ENCODE measurements at places on chromosomes 5 and 9.
A peak's percentile ranks its signal among the peaks of the same experiment; 100 is the strongest.

GRCh38 chr9:91847581-91848091 lies 102.4 kb downstream of the ROR2 start:
- DNase-seq, result no peak

GRCh38 chr9:127611603-127611898 lies 526 bp upstream of the STXBP1 start:
- no peak for DNase-seq

GRCh38 chr9:136061405-136061804 lies 33.7 kb downstream of the NACC2 start:
- no peak for DNase-seq

DNA sequence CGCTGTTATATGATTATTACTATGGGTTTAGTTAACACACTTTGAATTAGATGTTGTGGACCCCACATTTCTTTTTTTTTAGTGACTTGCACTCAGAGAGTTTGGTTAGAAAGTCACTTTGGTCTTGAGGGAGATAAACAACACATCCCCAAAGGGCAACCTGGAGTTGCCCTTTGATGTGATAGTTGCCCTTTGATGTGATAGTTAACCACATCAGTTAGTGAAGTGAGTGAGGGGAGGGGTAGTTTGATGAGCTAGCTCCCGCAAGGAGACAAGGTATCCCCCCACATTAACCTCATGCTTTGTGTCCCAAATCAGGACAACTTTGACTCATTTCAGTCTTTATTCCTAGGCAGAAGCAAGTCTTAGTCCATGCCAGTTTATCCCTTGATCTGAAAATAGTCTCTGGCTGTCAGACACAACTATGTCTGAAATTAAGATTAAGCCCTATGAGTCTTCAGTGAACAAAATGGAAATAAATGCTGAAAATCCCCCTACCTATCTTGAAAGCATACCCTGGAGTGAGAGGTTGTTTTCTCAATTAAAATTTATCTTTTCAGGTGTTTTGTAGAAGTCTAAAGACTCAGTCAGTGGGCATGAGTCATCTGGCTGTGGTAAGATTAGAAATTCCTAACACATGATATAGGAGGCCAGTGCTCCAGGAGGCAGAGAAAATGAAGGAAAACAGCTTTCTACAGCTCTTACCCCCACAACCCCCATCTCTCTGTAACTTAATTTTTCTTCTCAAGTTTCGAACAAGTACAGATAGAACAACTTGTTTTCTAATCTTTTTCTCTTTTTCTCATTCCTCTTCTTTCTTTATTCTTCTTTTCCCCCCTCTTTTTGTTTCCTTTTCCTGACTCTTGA lies 208.9 kb upstream of the DMRTA1 start:
- DNase-seq, result no peak

DNA sequence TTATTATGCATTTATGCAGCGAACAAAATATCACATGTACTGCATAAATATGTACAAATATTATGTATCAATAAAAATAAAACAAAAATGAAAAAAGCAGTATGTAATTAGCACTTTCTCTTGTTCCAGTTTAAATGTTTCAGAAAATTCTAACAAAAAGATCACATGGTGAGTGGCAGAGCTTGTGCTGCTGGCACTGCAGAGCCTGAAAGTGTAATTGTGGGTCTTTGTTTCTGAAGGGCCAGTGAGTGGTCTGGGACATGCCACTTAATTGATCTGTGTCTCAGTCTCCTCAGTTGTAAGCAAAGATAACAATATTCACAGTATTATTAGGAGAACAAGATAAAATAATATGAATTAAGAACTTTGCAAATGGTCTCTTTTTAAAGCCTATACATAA lies 39.5 kb upstream of the RAI14 start:
- DNase-seq, result no peak

GRCh38 chr9:71706176-71706575 lies 62.1 kb downstream of the CEMIP2 start:
- no peak for DNase-seq

GRCh38 chr9:38277601-38278200 lies 114.8 kb upstream of the ALDH1B1 start:
- DNase-seq, result no peak

- DNase-seq, result no peak
Measured at GRCh38 chr5:57834829-57835608, 352.4 kb upstream of the ACTBL2 start.

DNA sequence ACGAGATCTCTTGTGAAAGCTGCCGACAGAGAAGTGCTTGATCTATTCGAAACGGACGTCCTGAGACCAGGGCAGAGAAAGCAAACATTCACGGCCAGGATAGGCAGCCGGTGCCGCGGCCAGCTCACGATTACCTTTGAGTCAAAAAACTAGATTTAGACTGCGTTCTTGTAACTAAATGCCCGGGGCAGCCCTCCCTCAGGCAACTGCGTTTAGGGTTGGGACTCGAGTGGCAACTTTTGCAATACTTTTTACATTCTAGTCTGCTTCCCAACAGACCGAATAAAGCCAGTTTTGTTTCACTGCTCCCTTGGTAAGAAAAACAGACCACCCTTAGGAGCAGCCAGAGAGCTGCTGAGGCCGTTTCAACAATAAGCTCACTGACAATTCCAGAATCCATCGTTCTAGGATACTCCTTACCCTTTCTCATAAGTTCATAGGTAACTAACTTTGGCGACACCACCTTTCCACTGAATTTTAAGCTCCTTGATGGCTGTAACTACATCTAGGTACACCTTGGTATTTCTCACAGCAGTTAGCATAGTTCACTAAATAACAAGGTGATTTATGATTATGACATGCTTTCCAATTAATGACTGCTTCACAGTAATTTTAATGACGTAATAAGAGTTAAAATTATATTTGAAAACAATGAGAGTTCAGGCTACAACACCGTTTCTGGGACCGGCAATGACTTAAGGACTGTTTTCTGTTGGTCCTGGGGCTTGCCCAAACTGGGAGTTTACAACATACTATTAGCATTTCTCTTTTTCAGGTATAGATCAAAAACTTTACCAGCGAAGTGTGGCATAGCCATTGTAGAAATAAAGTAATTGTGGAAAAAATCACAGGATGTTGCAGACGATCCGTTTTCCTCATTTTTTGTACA lies 899 bp upstream of the RAPGEF6 start:
- DNase-seq, result no peak

- DNase-seq, result no peak
Measured at GRCh38 chr9:4365055-4365454, 65.2 kb upstream of the GLIS3 start.

- no peak for DNase-seq
Measured at GRCh38 chr9:122228568-122229484, at the start of gene LHX6. TSS of gene LHX6 (minus strand) at chr9:122228957. CDS start at chr9:122228740, 217 bp downstream.

DNA sequence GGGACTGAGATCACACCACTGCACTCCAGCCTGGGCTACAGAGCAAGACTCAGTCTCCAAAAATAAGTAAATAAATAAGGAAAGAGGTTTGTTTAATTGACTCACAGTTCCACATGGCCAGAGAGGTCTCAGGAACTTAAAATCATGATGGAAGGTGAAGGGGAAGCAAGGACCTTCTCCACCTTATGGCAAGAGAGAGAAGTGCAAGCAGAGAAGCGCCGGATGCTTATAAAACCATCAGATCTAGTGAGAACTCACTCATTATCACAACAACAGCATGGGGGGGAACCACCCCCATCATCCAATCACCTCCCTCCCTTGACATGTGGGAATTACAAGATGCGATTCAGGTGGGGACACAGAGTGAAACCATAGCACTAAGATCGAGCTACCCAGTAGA lies 22.8 kb upstream of the RGMB start:
- DNase-seq, result no peak

GRCh38 chr9:77981332-77981731 lies 50.3 kb downstream of the GNAQ start:
- DNase-seq, result no peak

- DNase-seq, result no peak
Measured at GRCh38 chr9:116152941-116153764, 438 bp upstream of the PAPPA start.

GRCh38 chr9:2418619-2419018 lies 203.0 kb upstream of the VLDLR start:
- peak; percentile 91 for DNase-seq

DNA sequence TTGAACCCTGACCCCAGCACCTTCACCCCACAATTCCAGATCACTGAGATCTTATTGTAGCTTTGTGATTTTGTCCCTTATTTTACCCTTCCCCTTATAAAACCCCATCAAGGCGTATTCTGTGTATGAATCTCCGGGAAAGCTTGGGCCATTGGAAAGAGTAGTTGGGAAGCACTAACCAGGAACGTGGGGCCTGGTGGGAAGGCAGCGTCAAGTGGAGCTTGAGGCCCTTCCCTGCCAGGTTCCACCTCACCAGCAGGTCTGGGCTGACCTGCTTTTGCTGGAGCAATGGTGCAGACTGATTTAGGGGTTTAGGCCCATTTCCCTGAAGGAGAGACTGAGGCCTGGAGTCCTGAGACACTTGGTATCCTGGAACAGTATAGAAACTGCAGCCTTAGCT lies 9.3 kb downstream of the PHF2 start:
- DNase-seq, result no peak

DNA sequence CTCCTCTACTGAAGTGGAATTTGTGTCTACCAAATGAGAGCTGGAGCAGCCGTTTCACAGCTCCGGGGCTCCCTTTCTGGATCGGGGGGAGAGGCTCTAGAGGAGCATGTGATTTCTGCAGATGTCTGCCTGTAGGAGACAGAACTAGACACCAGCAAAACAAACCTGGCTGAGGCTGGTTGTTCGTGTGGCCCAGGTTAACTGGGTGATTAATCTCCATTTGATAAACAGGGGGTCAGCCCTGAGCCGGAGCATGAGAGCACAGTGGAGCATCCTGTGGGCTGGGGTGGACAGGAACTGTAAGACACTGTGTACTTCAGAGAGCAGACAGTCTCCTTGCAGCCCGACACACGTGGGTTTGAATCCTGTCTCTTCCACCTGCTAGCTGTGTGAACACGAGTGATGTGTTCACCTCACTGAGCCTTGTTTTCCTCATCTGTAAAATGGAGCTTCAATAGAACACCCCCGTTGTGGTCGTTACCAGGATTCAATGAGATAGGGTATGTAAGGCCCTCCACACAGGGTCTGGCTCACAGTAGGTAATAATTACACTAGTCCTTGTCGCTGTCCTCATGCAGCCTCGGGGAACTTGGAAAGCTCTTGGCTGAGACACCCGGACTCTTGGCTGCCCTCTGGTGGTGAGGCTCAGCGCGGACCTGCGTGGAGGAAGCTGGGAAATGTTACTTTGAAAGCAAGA lies 12.9 kb downstream of the CXCL14 start:
- DNase-seq, result no peak

- DNase-seq, result no peak
Measured at GRCh38 chr9:130629443-130630070, 34.8 kb upstream of the PRDM12 start.

GRCh38 chr5:41336471-41336870 lies 123.1 kb upstream of the C6 start:
- no peak for DNase-seq

- no peak for DNase-seq
Measured at GRCh38 chr5:103109277-103109676, 10.7 kb downstream of the GIN1 start.

Measured in NCI-H2081 treated with DMSO at 0.1 percent for 48 hours (cell line).